Renal cortical epithelial cell (primary cell): ENCODE measurements at places on chromosomes 4 and X. TPM values are rescaled to one million over a fixed set of nuclear protein-coding genes. Genes with fewer than 3 reads are reported as not detected.

Gene PCDH11X
- not detected in 2 replicates for total RNA-seq

Gene NBDY
- total RNA-seq, result 3.8 and 6.8 TPM in 2 replicates

Gene HS6ST2
- total RNA-seq, result 3.5 and 8.2 TPM in 2 replicates

DNA sequence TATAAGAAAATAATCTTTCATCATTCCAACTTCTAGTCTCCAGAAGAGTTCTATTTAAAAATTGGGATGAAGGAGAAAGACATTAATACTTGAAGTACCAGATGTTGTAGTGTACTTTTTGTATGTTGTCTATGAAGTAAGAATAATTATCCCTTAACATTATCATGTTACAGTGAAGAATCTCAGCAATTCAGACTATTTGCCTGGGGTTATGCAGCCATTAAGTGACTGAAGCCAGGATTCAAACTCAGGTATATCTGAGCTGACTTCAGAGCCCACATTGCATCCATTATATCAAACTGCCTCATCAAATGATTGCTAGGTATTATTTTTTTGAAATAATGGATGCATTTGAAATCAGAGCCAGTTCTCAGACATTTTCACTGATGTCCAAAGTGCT lies 76.1 kb upstream of the FHDC1 start:
- DNase-seq, result peak; percentile 68
